Activated T-helper 1 cell treated with anti-CD3 and anti-CD28 coated beads, Interleukin-12 subunit alpha, Interleukin-12 subunit beta, Interleukin-2, Interleukin-4 antibody, amounts not matched to agents 30 ng/mL and 10 ng/mL and 1 ng/mL, durations not matched to agents 14 hours and 24 hours and 36 hours (primary cell): ENCODE measurements at places on chromosomes 13 and 19.

GRCh38 chr19:16435999-16436650 lies 35.6 kb downstream of the EPS15L1 start:
- DNase-seq: no peak
- peaks cover 11% of the 10 kb centered on the region for H3K4me1 ChIP-seq
- H3K27me3 ChIP-seq: no peaks in the 10 kb centered on the region

DNA sequence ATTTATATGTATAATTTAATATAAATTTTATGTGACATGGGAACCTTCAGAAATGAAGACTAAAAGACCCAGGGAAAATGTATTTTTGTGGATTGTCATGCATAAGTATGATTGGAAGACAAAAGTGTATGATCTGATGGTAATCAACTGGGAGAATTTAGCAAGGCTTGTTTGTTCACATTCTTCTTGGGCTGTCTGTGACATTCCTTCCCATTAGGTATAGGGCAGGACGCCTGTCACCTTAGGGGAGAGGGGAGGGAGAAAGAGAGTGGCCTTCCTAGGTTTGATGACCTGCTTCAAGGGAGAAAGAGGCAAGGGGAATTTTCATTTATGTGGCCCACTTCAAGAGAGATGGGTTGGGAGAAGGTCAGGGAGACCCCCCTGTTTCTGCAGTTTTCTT lies 22.4 kb downstream of the PIBF1 start:
- H3K36me3 ChIP-seq: peaks cover 33% of the 10 kb centered on the region
- no peak overlapping the region for H3K27ac ChIP-seq
- DNase-seq: no peak
- no peaks in the 10 kb centered on the region for H3K27me3 ChIP-seq

DNA sequence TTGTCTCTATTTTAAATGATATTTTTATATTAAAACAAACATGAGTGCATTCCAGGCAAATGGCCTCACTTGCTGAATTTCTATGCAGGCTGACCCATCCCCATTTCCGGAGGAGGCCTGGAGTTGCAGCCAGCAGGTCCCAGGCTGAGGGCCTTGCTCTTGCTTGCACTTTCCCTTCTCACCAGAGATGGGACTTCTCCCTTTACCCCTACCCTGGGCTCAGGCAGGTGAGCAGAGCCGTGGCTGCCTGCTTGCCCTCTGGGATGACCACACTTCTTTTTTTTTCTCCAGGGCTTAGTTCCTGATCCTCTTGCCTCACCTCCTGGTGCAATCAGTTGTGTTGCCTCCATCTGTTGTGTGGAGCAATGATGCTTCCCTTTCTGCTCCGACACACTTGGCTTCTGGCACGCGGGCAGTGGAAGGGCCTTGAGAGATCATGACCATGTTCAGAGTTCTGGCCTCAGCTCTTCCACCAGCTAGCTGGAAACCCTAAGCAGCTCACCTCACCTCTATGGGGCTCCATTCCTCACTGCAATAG lies 11.1 kb upstream of the OLFM4 start:
- no peak for DNase-seq
- no peak overlapping the region for H3K27ac ChIP-seq
- no peak overlapping the region for H3K4me3 ChIP-seq
- no peaks in the 10 kb centered on the region for H3K27me3 ChIP-seq

- H3K36me3 ChIP-seq: no peaks in the 10 kb centered on the region
- no peak overlapping the region for H3K27ac ChIP-seq
- no peak for DNase-seq
Observed at GRCh38 chr13:65292488-65292901, 1937.6 kb downstream of the PCDH9 start.

DNA sequence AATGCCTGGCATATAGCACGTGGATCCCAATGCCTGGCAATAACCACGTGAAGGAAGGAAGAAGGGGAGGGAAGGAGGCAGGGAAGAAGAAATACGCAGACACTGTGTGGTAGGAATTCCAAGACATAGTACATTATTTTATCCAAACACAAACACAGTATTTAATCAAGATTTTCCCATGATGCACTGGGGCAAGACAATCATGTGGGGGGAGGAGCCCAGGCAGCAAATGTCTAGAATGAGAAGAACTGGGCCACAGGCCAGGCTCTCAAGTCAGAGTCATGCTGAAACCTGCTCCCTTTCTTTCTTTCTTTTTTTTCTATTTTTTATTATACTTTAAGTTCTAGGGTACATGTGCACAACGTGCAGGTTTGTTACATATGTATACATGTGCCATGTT lies 717.9 kb downstream of the UQCRFS1 start:
- H3K27ac ChIP-seq: no peak overlapping the region
- H3K27me3 ChIP-seq: peaks cover 2% of the 10 kb centered on the region
- peaks cover 4% of the 10 kb centered on the region for H3K4me1 ChIP-seq
- H3K36me3 ChIP-seq: no peaks in the 10 kb centered on the region
- no peak for DNase-seq

DNA sequence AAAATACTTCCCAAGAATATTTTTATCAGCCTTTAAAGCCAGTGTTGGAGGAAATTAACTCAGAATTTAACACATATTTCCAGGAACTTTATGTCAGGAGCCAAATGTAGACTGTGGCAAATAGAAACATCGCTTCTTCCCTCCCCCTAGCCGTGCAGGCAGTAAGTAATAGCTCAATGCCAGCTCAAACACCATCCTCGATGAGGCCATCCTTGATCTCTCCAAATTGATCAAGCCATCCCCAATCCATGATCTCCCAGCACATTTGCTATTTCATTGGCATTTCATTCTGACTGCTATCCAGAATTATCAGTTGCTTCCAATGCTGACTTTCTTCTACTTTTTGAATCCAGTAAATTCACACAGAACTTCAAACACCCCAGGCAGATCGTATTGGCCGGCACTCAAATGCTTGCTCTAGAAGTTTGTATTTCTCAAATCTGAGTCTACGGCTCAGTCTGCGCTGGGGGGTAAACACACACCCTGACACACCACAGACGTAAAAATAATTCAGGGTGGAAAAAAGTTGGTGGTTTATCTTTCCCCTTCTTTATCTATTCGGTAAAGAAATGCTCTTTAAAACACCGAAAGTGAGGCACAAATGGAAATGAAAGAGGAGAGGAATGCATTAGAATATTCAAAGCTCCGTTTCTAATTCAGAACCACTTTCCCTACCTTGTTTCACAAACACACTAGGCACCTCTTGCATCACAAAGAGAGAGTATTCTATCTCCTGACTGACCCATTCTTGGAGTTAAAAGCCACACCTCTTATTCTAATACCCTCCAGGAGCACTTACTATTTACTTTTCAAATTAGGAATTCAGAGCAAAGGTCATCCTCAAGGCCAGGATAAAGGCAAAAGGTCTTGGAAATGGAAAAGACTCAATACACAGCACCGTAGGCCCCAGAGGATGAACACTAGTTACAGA lies 991 bp downstream of the OBI1 start:
- H3K4me3 ChIP-seq: peak overlapping the region; percentile 96
- DNase-seq: no peak
- peaks cover 12% of the 10 kb centered on the region for H3K36me3 ChIP-seq
- H3K27ac ChIP-seq: peak overlapping the region; percentile 74
- no peaks in the 10 kb centered on the region for H3K27me3 ChIP-seq
- peaks cover 36% of the 10 kb centered on the region for H3K4me1 ChIP-seq

- DNase-seq: no peak
- H3K27ac ChIP-seq: no peak overlapping the region
- H3K4me1 ChIP-seq: peaks cover 17% of the 10 kb centered on the region
- peak overlapping the region; percentile 72 for H3K4me3 ChIP-seq
Observed at GRCh38 chr13:26012995-26013394, 38.8 kb downstream of the SHISA2 start.

GRCh38 chr19:31232871-31233270 lies 116.4 kb downstream of the TSHZ3 start:
- no peaks in the 10 kb centered on the region for H3K4me1 ChIP-seq
- H3K4me3 ChIP-seq: no peak overlapping the region
- H3K36me3 ChIP-seq: no peaks in the 10 kb centered on the region

GRCh38 chr13:110921209-110921608 lies 6.3 kb upstream of the ANKRD10 start:
- peaks cover 22% of the 10 kb centered on the region for H3K27me3 ChIP-seq
- no peak for DNase-seq
- peaks cover 40% of the 10 kb centered on the region for H3K4me1 ChIP-seq
- peak overlapping the region; percentile 32 for H3K27ac ChIP-seq

DNA sequence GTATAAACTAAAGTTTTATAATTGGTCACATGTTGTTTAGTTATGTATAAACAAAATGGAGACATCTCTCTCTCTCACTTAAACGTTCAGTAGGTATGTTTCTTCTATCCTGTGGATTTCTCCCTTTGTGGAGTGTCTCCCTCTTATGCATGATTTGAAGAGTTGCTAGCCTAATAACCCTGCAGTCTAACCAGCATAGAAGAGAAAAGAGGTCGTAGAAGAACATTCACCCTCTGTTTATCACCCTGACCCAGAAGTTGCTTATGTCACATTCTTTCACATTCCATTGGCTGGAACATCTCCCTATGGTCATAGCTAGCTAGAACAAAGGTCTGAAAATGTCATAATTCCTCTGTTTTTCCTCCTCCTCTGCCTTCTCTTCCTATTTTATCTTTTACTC lies 176.8 kb upstream of the PCDH20 start:
- no peak overlapping the region for H3K4me3 ChIP-seq
- no peaks in the 10 kb centered on the region for H3K4me1 ChIP-seq
- no peak for DNase-seq
- H3K36me3 ChIP-seq: no peaks in the 10 kb centered on the region
- no peaks in the 10 kb centered on the region for H3K27me3 ChIP-seq
- no peak overlapping the region for H3K27ac ChIP-seq

GRCh38 chr13:28349371-28349770 lies 145.6 kb downstream of the FLT1 start:
- H3K36me3 ChIP-seq: peaks cover 2% of the 10 kb centered on the region
- DNase-seq: no peak
- no peak overlapping the region for H3K4me3 ChIP-seq
- peaks cover 29% of the 10 kb centered on the region for H3K4me1 ChIP-seq
- H3K27ac ChIP-seq: no peak overlapping the region

GRCh38 chr19:15253513-15253912 lies 21.3 kb upstream of the EPHX3 start:
- H3K27ac ChIP-seq: no peak overlapping the region
- peaks cover 29% of the 10 kb centered on the region for H3K36me3 ChIP-seq
- H3K4me3 ChIP-seq: no peak overlapping the region
- no peaks in the 10 kb centered on the region for H3K4me1 ChIP-seq
- DNase-seq: no peak

- H3K27me3 ChIP-seq: no peaks in the 10 kb centered on the region
- H3K4me3 ChIP-seq: no peak overlapping the region
- no peaks in the 10 kb centered on the region for H3K4me1 ChIP-seq
- no peak for DNase-seq
- H3K36me3 ChIP-seq: peaks cover 14% of the 10 kb centered on the region
- H3K27ac ChIP-seq: peak overlapping the region; percentile 36
Observed at GRCh38 chr13:28449826-28450773, 44.8 kb downstream of the FLT1 start.

DNA sequence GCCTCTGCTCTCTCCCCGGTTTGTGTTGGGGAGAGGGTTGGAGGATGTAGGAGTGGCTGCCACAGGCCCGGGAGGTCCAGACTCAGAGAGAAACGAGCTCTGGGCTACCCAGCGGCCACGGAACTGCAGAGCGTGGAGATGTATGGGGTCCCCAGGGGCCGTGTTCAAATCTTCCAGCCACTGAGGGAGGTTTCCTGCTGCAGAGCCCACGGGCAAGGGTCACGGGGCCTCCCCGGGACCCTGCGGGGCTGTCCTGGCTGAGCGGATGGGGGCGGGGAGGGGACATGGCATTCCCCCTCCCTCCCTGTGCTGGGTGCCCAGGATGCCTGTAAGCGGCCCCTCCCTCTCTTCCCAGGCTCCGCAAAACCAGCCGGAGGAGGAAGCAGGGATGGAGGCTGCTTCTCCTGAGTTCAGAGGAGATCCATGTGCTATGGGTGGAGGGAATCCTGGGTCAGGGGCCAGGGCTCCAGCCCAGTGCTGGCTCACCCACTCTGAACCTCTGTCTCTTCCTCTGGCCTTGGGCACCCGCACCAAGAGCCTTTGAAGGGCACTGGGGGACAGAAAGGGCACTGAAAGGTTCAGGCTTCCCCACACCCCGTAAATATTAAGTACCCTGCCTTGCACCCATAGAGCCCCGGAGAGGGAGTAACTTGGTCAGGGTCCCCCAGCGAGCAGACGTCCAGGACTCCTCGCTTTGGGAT lies 22.6 kb downstream of the SMIM24 start:
- H3K4me3 ChIP-seq: no peak overlapping the region
- no peak for DNase-seq
- no peaks in the 10 kb centered on the region for H3K4me1 ChIP-seq
- H3K27me3 ChIP-seq: no peaks in the 10 kb centered on the region
- H3K36me3 ChIP-seq: peaks cover 2% of the 10 kb centered on the region

DNA sequence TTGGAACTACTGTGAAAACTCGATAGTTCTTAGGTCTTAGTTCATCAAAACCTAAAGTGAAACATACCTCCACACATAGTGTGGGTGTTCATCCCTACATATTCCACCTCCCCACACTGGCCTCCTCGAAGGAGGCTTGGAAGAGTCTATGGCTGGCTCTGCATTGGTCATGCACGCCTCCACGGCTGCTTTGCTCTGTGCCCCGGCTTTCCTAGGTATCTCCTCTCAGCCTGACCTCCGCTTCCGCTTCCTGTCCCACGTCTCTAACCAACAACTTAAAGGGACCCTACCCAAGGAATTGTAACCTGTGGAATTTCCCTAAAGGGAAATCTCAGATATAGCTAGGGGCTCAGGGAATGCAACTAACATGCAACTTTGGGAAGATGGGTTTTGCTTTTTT lies 79.7 kb upstream of the MBNL2 start:
- H3K4me3 ChIP-seq: no peak overlapping the region
- H3K27me3 ChIP-seq: peaks cover 10% of the 10 kb centered on the region

GRCh38 chr19:29524912-29525831 lies 622 bp upstream of the VSTM2B start:
- H3K27ac ChIP-seq: no peak overlapping the region
- H3K27me3 ChIP-seq: peaks cover 56% of the 10 kb centered on the region
- H3K4me1 ChIP-seq: peaks cover 20% of the 10 kb centered on the region
- peaks cover 2% of the 10 kb centered on the region for H3K36me3 ChIP-seq
- peak overlapping the region; percentile 62 for H3K4me3 ChIP-seq
- DNase-seq: no peak

GRCh38 chr13:114155926-114156883 lies 22.9 kb upstream of the CFAP97D2 start:
- peak overlapping the region; percentile 94 for H3K27ac ChIP-seq
- no peak for DNase-seq
- H3K27me3 ChIP-seq: peaks cover 6% of the 10 kb centered on the region
- peak overlapping the region; percentile 69 for H3K4me3 ChIP-seq
- H3K36me3 ChIP-seq: peaks cover 17% of the 10 kb centered on the region

DNA sequence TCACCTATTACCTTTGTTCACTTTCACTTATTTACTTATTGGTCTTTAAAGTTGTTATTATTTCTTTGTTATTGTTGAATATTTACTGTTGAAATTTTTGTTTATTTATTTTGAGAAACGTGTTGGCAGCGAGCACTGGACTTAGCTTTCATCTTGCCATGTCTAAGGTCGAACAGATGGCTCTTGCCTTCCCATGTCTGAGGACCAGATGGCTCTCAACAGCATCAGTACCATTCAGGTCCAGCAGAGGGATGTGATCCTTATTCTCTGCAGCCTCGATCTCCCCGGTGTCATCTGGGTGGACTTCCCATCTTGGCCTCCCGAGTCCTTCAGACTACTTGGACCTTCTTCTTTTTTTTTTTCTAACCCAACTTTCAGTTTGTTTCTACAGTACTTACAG lies 1437.6 kb downstream of the UQCRFS1 start:
- DNase-seq: no peak
- H3K27me3 ChIP-seq: no peaks in the 10 kb centered on the region
- H3K36me3 ChIP-seq: peaks cover 42% of the 10 kb centered on the region
- no peak overlapping the region for H3K27ac ChIP-seq
- H3K4me1 ChIP-seq: no peaks in the 10 kb centered on the region
